Stimulated activated CD8-positive, alpha-beta memory T cell treated with anti-CD3 and anti-CD28 coated beads, Interleukin-4, amount 100 ng/mL, for 24 hours (primary cell): ENCODE measurements at places on chromosomes 1 and 21.

DNA sequence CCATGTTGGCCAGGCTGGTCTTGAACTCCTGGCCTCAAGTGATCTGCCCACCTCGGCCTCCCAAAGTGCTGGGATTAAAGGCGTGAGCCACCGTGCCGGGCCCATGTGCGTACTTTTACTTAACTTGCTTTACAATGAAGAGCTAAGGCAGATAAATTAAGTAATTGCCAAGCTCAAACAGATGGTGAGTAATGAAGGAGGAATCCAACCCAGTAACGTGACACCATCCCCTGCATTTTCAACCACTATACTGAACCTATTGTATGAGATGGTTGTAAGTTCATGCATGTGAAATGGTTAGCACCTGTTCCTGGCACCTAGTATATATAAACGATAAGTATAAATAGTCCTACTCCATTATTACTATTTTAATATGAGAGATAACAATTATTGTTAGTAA, 588.0 kb upstream of the BEND5 start:
- no peak for DNase-seq

DNA sequence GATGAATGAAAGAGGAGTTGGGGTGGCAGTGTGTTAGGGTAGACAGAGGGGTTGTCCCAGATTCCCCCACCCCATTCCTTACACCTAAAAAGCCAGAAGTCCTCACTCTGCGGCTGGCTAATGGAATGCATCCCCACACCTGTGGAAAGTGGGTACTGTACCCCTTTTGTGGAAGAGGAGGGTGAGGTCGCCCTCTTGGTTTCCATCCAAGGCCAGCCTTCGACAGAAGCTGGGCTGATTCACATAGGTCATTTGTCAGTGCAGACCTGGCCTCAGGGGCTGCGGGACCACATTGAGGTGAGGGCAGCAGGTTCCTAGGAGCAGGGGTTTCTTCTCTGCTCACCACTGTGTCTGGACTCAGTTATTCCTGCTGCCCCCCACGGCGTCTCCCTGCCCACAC, 671.6 kb downstream of the MATN1 start:
- no peak for DNase-seq

DNA sequence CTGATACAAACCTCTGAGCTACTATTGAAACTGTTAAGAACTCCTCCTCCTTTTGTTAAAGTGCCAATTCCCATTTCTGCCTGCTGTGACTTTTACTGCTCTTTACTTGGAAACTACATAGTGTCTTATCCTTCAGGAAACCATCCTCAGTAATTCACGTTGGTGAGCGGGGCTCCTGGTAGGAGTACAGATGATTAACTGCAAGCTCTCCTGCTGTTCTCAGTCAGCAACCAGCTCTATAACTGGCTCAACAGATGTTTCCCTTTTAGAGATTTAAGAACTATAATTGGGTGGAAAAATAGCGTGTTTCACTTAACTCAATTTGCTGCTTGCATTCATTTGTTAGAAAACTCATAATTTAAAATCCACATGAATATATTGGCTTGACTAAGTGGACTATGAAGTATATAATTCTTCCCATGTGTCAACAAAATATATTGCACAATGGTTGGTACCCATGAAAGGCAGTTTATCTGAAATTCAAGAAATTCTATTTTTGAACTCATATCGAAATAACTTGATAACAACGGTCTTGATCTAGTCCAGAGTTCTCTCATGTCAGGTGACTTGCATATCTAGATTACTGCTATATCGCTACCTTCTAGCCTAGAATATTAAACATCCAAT, 574.0 kb downstream of the KCNT2 start:
- DNase-seq, result no peak

- no peak for DNase-seq
Observed at GRCh38 chr1:47196622-47197021, 6.8 kb upstream of the PDZK1IP1 start.

GRCh38 chr21:19130379-19131028, 726.9 kb upstream of the TMPRSS15 start:
- DNase-seq, result no peak

DNA sequence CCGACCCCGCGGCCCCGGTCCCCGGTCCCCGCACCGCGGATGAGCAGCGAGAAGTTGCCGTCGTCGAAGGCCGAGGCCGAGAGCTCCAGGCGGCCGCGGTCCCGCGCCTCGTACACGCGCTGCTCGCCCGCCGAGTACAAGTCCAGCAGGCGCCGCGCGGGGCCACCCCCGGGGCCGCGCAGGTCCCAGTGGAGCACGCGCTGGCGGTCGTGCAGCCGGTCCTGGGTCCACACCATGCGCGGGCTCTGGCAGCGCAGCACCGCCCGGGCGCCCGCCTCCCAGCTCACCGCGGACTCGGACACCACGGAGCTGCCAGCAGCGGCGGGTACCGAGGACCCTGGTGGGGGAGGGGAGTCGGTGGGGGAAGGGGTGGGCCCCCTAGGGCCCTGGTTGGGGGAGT, 2.9 kb downstream of the MXRA8 start:
- no peak for DNase-seq

- no peak for DNase-seq
Observed at GRCh38 chr1:114758256-114758832, 560 bp upstream of the CSDE1 start.

DNA sequence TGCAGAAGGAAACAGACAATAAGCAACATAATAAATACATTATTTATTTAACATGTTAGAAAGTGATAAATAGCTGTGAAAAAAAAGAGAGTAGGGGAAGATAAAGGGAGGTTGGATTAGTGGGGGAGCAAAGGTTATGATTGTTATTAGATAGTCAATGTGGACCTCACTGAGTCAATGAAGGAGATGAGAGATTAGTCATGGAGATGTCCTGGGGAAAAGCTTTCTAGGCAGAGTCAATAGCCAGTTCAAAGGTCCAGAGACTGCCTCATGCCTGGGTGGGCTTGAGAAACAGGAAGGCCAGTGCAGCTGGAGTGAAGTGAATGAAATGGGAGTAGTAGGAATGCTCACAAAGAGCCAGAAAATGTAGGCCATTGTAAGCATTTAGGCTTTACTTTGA, 187.1 kb upstream of the CACYBP start:
- DNase-seq, result no peak

- no peak for DNase-seq
Observed at GRCh38 chr1:37433171-37433570, 41.2 kb upstream of the ZC3H12A start.

DNA sequence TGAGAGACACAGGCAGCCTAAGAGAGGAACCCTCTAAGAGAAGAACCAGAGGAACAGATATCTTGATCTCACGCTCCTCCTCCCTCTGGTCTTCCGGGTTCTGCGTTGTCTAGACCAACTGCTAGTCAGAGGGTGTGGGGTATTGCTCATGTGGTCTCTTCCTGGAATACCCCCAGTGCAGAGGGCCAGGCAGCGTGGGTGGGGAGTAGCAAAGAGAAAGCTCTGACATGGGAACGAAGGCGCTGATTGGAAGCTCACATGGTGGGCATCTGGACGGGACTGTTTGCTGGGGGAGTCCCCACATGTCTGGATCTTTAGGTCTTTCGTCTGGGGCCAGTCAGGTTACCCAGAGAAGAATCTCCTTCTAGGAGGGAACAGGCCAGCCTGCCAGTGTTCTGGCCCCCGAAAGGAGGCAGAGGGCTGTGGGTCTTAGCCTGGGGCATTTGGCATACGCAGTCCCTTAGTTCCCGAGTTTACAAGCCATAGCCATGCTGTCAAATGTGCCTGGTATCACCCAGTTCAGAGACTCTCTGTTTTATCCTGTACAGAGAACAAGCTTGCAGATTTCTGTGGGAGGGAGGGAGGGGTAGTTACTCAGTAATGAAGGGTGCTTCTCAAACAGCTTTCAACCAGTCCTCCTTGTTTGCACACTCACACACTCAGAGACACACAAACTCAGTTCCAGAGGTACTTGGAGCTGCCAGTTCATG, 18.3 kb upstream of the IL6R start:
- peak; percentile 80 for DNase-seq

- DNase-seq, result no peak
Observed at GRCh38 chr1:39003794-39004193, 12.7 kb downstream of the AKIRIN1 start.

DNA sequence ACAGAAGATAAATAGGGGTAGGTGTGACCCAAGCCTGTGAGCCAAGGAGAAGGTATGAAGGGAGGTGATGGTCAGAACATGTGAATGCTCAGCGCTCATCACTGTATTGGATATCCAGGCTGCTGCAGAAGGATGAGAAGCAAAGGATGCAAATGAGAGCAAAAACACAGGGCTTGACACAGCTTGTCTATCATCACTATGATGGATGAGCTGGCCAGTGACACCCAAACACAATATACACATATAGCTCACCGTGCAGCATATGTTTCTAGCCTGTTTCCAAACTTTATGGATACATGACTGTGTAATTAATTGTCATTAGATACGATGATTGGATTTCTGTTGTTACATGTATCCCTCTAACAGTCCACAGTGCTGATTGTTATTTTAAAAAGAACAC, 13.8 kb upstream of the HMGN1 start:
- DNase-seq, result no peak

DNA sequence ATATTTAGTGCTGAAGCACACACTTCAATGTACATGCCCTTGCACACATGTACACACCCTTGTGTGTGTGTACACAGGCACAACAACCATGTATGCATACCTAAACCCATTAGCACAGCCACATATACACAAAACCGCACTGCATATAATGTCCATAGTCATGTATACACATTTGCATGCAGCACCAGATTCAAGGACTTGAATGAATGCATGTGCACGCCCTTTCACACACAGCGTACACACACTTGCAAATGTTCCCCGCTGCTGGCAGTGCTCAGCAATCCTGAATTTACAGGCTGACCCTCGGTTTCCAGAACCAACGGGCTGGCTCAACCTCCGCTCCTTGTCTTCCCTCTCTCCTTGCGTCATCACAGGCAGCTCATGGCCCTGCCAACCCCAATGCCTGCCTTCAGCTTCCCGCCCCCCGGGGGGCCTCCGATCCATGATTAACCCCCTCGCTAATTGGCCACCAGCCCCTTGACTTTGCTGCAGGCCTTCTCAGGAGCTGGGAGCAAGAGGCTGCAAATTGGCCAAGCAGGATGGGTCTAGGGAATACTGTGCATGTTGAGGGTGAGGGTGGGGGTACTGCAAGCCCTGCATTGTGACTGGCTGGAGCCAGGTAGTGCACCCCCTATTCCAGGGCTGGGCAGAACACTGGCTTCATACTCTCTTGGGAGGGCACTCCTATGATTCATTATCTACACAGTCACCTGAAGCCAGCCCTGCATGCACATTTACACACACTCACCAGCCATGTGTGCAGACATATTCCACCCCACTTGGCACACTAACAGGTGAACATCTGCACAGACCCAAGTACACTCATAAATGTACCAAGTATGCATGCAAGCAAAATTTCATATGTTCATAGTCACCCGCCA, 7.9 kb downstream of the GPR3 start:
- no peak for DNase-seq

- no peak for DNase-seq
Observed at GRCh38 chr1:60342569-60342968, 269.0 kb upstream of the C1orf87 start.

DNA sequence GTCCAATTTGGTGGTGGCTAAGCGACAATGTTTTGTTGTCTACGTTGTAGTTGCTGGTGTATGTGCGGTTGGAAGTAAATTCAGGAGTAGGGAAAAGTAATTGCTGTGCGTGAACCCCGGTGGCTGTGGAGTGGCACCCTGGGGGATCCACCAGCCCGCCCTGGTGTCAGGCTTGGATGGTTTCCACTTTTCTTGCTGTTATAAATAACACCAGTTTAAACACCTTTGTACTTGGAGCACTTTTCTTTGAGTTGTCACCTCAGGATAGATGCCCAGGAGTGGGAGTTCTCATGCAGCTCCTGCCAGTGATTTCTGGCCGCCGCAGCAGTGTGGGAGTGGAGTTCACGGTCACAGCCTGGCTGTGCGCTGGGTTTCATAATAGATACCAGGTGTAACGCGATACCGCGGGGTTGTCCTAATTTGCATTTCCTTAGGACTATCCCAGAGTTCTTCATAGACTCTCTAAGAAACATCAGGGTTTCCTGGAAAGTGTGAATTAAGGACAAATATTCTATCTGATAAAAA, 12.8 kb upstream of the TMEM200B start:
- DNase-seq, result no peak

GRCh38 chr1:22641906-22642636, 1.4 kb upstream of the C1QC start:
- peak; percentile 52 for DNase-seq

- peak; percentile 47 for DNase-seq
Observed at GRCh38 chr21:34807881-34808568, 139.2 kb downstream of the CLIC6 start.

DNA sequence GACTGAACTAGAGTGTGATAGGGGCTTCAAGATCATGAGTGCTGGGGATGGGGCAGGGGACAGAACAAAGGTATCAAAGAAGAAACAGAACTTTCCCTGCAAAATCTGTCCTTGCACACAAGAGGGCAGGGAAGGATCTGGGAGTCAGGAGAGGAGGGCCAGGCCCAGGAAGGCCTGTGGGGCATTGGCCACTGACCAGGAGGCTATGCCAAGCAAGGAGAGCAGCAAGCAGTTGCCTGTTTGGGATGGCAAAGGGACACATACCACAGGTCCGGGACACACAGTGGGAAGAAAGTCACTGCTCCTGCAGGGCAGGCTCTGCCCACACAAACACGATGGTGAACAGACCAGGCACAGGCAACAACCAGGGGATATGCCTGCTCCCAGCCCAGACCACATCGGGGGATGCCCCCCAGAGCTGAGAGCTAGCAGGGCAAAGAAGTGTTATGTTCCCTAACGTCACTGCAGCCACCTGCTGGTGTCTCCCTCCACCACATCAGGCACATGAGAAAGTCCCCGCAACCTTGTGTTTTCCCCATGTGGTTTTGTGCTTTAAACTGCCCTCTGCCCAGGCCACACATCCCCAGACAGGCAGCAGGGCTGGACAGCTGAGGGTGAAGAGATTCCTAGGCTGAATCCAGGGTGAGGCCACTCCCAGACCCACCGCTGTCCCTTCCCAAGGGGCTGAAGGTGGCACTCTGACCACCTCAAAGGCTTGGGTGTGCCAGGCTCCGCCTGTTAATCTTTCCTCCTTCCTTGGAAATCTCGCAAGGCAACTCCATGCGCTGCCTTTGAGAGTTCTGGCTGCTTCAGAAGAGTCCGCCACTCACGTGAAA, 53.6 kb downstream of the KIF21B start:
- DNase-seq, result peak; percentile 13

- no peak for DNase-seq
Observed at GRCh38 chr1:11354893-11355553, 82.0 kb downstream of the UBIAD1 start.

GRCh38 chr21:32143241-32143939, 135.5 kb downstream of the MIS18A start:
- DNase-seq, result no peak

DNA sequence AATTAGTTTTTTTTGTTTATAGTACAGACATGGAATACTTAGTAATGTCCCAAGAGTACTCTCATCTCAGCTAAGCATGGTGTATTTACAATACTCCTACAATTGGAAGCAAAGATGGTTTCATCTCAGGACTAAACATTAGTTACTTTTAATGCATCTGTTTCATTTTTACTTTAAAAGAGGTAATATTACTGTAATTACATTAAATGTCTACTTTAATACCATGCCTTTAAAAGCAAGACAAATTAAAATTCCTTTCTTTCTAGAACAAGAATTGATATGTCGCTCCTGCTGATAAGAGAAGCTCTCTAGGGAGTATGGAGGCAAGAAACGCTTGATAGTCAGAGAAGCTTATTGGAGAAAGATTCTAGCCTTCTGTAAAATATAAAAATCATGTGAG, 284.9 kb upstream of the ADAMTS5 start:
- DNase-seq, result no peak
